Karpas-422 (cell line): ENCODE measurements at places on chromosomes 13 and 19. TPM values are rescaled to one million over a fixed set of nuclear protein-coding genes. Genes with fewer than 3 reads are reported as not detected.

The CILP2 gene
- total RNA-seq, result 0.15 and 0.87 TPM in 2 replicates

DNA sequence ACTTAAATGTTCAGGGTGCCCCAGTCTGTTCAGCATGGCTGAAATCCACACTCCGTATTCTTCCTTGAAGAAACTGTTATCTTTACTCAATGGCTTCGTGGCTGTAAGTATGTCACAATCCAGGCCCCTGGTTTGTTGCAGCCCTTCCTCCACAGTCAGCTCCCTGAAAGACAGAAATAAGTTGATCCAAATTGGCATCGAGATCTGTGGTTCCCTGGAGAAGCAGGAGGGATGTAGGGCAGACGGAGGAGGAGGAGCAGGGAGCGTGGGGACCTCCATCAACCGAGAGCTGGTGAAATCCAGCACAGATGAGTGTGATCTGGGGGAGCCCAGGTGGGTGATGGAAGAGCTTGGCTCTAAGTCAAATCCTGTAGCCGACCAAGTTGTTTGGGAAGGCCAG, 304 bp downstream of the TSPAN16 start:
- no peak overlapping the region for H3K27ac ChIP-seq
- no peak overlapping the region for H3K4me3 ChIP-seq
- no peak for DNase-seq
- peaks cover 8% of the 10 kb centered on the region for H3K4me1 ChIP-seq

GRCh38 chr13:99214232-99214631, 13.6 kb downstream of the UBAC2 start:
- peaks cover 78% of the 10 kb centered on the region for H3K4me1 ChIP-seq
- DNase-seq, result peak; percentile 68
- H3K27ac ChIP-seq, result peak overlapping the region; percentile 75
- no peaks in the 10 kb centered on the region for H3K27me3 ChIP-seq
- peaks cover 8% of the 10 kb centered on the region; the same call in 1 of the 2 replicates for H3K36me3 ChIP-seq

The CHST8 gene
- total RNA-seq, result not detected in 2 replicates

DNA sequence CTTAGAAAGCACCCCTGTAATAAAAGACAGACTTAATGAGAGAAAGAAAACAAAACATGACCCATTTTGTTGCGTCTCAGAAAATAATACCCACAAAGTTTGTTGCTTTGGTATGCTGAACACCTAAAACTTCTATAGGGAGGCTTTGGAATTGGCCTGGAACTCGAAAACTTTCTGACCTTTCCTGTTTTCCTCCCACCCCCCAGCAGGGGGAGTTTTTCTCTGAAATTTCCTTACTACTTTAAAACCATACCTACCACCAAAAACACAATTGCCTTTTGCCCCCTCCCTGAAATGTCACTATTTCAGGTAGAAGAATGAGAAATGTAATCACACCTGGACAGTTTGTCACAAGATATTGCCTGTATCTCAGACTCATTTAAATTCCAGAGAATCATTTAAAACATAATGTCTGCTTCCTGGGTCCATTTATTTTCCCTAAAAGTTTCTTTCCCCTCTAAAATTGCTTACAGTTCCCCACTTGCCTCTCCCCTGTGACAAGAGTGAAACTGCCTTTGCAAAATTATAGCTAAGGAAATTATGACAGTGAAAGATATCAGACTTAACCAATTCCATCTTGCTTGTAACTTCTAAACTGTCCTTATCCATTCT, 2700.2 kb downstream of the PCDH9 start:
- DNase-seq, result peak; percentile 73
- H3K36me3 ChIP-seq, result no peaks in the 10 kb centered on the region

- H3K4me1 ChIP-seq, result peaks cover 17% of the 10 kb centered on the region
- DNase-seq, result peak; percentile 71
- H3K27ac ChIP-seq, result peak overlapping the region; percentile 79
- no peaks in the 10 kb centered on the region for H3K27me3 ChIP-seq
- no peak overlapping the region for H3K4me3 ChIP-seq
Measured at GRCh38 chr19:46520616-46521015, 24.9 kb upstream of the PNMA8B start.

The KLF12 gene
- total RNA-seq, result 19.6 and 38.1 TPM in 2 replicates

GRCh38 chr19:19115954-19116353, 22.3 kb downstream of the TMEM161A start:
- H3K36me3 ChIP-seq, result peaks cover 10% of the 10 kb centered on the region; the same call in 1 of the 2 replicates
- H3K27ac ChIP-seq, result no peak overlapping the region
- no peak overlapping the region for H3K4me3 ChIP-seq
- H3K27me3 ChIP-seq, result no peaks in the 10 kb centered on the region
- peak; percentile 81 for DNase-seq
- peaks cover 6% of the 10 kb centered on the region for H3K4me1 ChIP-seq

DNA sequence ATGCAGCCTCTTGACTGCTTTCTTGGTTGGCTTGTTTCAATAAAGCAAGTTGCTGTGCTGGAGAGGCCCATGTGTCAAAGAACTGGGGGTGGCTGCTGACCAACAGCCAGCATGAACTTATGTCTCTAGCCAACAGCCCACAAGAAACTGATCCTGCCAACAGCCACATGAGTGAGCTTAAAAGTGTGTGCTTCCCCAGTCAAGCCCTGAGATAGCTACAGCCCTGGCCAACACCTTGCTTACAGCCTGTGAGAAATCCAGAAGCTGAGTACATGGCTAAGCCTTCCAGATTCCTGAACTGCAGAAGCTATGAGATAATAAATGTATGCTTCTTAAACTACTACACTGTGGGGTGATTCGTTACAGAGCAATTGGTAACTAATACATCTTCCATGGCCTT, 38.9 kb upstream of the IPO5 start:
- no peak overlapping the region for H3K4me3 ChIP-seq
- H3K27ac ChIP-seq, result no peak overlapping the region
- no peaks in the 10 kb centered on the region for H3K27me3 ChIP-seq
- no peaks in the 10 kb centered on the region for H3K36me3 ChIP-seq
- no peak for DNase-seq
- no peaks in the 10 kb centered on the region for H3K4me1 ChIP-seq

GRCh38 chr19:13094771-13095392, 7.8 kb downstream of the LYL1 start:
- peaks cover 41% of the 10 kb centered on the region for H3K4me1 ChIP-seq
- H3K27ac ChIP-seq, result no peak overlapping the region
- no peaks in the 10 kb centered on the region for H3K27me3 ChIP-seq
- 0 out of 2 replicates have a peak, but pooled peaks cover 4% of the 10 kb centered on the region for H3K36me3 ChIP-seq
- peak; percentile 55 for DNase-seq

The ZNF296 gene
- 3.9 and 4.7 TPM in 2 replicates for total RNA-seq

- H3K4me1 ChIP-seq, result peaks cover 75% of the 10 kb centered on the region
- no peak overlapping the region for H3K4me3 ChIP-seq
- peaks cover 6% of the 10 kb centered on the region; the same call in 1 of the 2 replicates for H3K36me3 ChIP-seq
- no peaks in the 10 kb centered on the region for H3K27me3 ChIP-seq
Measured at GRCh38 chr13:20824762-20825476, 51.2 kb upstream of the EEF1AKMT1 start.

GRCh38 chr13:33537026-33537425, 251.5 kb upstream of the STARD13 start:
- H3K27ac ChIP-seq, result no peak overlapping the region
- H3K36me3 ChIP-seq, result no peaks in the 10 kb centered on the region
- no peak for DNase-seq
- H3K4me1 ChIP-seq, result peaks cover 12% of the 10 kb centered on the region

The C19orf33 gene
- total RNA-seq, result not detected in 2 replicates

The FXYD1 gene
- not detected in 2 replicates for total RNA-seq

DNA sequence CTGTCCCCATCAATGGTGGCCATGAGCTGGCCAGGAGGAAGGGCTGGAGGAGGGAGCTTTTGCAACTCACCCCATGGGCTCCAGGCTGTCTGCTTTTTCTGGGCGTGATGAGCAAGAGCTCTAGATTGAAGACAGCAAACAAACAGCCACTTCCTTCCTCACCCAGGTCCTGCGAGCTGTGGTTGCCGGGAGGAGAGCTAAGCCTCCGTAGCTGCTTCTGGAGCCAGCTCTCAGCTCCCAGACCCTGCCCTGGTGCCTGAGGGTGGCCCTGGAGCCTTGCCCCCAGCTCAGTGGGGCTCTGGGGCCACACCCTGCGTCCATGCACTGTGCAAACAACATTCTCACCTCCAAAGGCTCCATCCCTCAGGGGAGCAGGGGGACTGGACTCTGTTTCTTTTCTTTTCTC, 6.2 kb downstream of the MYO1F start:
- no peaks in the 10 kb centered on the region for H3K27me3 ChIP-seq
- no peak for DNase-seq
- no peaks in the 10 kb centered on the region for H3K4me1 ChIP-seq

DNA sequence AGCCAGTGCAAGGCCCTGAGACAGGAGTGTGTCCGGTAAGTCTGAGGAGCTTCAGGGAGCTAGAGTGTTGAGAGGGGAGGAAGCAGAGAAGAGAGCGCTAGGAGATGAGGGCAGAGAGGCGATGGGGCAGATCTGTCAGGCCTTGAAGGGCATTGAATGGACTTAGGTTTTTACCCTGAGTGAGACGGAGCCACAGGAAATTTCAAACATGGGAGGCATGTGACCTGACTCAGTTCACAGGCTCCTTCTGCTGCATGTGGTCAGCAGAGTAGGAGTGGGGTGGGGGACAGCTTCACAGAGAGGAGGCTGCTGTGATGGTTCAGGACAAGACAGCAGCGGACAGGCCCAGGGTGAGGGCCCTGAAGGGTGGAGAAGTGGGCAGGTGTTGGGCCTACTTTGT, 2.5 kb upstream of the FAM98C start:
- no peak overlapping the region for H3K4me3 ChIP-seq
- H3K36me3 ChIP-seq, result no peaks in the 10 kb centered on the region

The ATP1A3 gene
- 22.4 and 26.6 TPM in 2 replicates for total RNA-seq

The IL11 gene
- 0.40 and 0.41 TPM in 2 replicates for total RNA-seq

DNA sequence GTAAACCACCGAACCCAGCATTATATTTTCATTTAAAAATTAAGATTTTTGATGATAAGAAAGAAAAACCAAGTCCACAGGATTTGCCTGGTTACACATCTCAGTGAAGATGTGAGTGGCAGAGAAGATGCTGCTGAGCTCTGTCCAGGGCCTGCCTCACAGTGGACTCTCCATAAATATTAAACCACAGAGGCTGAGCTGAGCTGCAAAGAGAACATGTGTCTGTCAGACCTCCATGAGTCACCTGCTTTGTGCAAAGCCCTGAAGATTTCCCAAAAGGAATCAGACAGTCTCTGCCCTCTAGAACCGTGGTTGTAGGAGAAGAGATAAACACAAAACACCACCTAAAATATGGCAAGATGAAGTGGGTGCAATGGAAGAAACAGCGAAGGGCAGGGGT, 127.2 kb upstream of the TSC22D1 start:
- no peaks in the 10 kb centered on the region for H3K4me1 ChIP-seq
- no peak for DNase-seq
- H3K27me3 ChIP-seq, result no peaks in the 10 kb centered on the region
- no peak overlapping the region for H3K4me3 ChIP-seq

The ZNF667 gene
- total RNA-seq, result not detected in 2 replicates

DNA sequence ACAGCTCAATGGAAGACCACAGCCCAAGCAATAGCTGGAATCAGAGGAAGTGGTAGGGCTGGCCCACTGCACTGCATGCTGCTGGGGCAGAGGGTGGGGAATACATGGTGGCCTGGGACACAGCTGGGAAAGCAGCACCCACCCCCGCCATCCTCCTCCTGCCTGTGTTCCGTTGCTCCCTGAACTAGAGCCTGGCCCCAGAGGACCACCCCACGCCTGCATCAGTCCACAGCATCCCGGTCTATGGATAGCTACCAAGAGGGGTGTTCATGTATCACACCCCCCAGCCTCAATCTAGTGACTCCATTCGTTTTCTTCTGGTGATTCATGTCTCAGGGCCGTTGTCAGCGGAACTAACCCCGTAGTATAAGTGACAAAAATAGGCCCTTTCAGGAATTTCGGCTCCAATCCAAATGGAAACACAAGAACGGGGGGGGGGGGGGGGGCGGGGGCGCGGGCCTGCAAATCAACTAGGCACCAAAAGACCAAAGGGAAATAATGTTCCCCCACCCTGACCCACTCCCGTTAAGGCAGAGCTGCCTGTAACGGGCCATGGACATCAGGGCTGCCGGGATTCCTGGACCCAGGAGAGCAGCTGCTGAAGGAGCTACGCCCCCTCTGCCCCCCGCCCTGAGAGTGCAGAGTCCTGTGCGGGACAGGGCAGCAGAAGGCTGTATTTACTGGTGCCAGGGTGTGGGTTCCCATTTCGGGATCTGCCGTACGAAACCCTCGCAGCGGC, 18.9 kb upstream of the EPHX3 start:
- H3K36me3 ChIP-seq, result peaks cover 35% of the 10 kb centered on the region
- no peak for DNase-seq
- no peak overlapping the region for H3K4me3 ChIP-seq
- no peaks in the 10 kb centered on the region for H3K4me1 ChIP-seq
- no peak overlapping the region for H3K27ac ChIP-seq
- H3K27me3 ChIP-seq, result no peaks in the 10 kb centered on the region

DNA sequence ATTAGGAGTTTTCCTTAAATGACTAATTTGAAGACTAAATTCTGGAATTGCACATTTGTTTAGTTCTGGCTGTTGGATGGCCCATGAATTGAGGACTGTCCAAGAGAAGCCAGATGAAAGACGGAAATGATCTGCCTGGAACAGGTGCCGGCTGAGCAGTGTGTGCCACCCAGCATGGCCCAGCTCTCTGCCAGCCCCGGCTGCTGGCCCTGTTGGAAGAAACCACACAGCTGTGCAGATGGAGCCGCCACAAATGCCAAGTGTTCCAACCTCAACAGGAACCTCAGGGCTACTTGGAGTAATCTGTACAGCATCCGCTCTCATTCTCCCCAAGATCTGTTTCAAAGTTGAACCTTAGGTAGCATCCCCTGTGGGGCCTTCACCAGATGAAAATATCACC, 67.0 kb upstream of the STARD13 start:
- H3K4me1 ChIP-seq, result peaks cover 8% of the 10 kb centered on the region
- DNase-seq, result no peak
- H3K27ac ChIP-seq, result no peak overlapping the region
- H3K36me3 ChIP-seq, result no peaks in the 10 kb centered on the region
- no peaks in the 10 kb centered on the region for H3K27me3 ChIP-seq
- no peak overlapping the region for H3K4me3 ChIP-seq

DNA sequence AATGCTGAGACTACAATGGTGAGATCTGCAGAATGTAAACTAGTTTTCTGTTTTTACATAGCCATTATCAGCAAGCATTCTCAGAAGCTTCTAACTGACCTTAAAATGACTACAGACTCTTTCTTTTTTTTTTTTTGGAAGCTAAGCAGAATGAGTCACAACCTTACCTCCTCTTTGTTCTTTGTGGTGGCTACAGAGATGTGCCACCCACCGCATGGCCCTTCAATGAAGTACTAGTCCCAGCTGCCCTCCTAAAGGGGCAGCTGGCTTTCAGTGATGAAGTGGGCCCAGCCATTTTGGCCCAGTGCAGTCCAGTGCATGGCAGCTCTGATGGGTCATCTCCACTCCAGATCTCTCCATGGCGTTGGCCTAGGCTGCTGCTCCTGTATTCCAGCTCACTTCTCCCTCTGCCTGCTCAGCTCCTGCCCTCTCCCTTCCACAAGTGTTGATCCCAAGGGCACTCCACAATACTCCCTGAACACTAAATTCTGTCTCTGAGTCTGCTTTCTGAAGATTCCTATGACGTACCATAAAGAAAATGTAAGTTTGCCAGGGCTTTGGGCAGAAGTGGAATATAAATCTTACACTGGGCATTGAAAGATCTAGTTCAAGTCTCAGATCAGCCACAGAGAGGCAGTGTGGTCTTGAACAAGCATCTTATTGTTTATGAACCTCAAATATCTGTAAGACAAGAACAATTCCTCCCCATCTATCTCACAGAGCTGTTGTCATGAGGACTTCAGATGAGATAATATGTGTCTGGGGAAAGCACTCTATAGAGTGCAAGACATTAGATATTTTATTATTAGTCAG, 85.6 kb downstream of the RXFP2 start:
- no peak overlapping the region for H3K4me3 ChIP-seq
- H3K36me3 ChIP-seq, result no peaks in the 10 kb centered on the region
- H3K4me1 ChIP-seq, result no peaks in the 10 kb centered on the region
- DNase-seq, result no peak
